Activated CD8-positive, alpha-beta T cell treated with anti-CD3 and anti-CD28 coated beads, Interleukin-2, amount 10 ng/mL, durations not matched to agents 7 days and 5 days (primary cell): ENCODE measurements at places on chromosomes 16 and 17. TPM values are rescaled to one million over a fixed set of nuclear protein-coding genes. Genes with fewer than 3 reads are reported as not detected.

The ABCC11 gene
- total RNA-seq = not detected

The NACA2 gene
- not detected for total RNA-seq

The SULT1A4 gene
- 5.9 TPM for total RNA-seq

The ABCC3 gene
- not detected for total RNA-seq

The PPP1R1B gene
- not detected for total RNA-seq

The CCT6B gene
- total RNA-seq = 1.1 TPM

The KRT20 gene
- total RNA-seq = not detected

The GUCY2D gene
- total RNA-seq = not detected

The KRT12 gene
- total RNA-seq = not detected

DNA sequence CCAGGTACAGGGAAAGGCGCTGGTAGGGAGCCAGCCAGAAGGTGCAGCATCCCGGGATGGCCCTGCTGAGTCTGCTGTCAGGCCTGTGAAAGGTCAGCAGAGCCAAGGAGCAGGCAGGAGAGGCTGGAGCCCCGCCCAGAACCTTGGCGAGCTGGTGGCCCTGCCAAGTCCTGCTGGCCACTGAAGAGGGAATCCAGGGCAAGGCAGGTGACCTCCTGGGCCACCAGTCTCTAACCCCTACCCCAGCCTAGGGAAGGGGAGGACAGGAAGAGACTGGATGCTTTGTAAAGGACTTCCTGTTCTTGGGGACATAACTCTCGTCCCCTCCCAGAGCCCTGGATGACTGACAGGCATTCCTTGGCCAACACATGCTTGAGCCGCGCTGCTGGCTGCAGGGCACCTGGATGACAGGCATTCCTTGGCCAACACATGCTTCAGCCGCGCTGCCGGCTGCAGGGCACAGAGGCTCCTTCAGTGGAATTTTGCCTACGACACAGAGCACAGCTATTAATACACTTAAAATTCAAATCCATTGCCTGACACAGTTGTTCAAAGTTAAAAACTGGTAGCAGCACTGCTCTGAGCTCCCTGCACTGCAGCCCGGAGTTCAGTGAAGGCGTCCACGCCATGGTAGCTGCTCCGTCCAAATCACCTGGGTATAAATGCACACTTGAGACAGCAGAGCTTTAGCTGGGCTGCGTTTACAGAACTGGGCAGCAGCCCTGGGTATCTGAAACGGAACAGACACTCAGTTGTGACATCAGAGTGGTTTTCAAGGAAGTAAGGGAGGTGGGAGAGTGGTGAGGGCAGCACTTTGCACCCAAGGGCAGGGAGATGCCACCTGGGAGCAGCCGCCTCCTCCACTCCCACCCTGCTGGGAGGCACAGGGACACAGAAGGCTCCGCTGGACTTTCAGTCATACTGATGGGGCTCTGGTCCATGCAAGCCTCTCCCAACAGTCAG is 2.0 kb upstream of the BRICD5 start:
- no peak for DNase-seq

DNA sequence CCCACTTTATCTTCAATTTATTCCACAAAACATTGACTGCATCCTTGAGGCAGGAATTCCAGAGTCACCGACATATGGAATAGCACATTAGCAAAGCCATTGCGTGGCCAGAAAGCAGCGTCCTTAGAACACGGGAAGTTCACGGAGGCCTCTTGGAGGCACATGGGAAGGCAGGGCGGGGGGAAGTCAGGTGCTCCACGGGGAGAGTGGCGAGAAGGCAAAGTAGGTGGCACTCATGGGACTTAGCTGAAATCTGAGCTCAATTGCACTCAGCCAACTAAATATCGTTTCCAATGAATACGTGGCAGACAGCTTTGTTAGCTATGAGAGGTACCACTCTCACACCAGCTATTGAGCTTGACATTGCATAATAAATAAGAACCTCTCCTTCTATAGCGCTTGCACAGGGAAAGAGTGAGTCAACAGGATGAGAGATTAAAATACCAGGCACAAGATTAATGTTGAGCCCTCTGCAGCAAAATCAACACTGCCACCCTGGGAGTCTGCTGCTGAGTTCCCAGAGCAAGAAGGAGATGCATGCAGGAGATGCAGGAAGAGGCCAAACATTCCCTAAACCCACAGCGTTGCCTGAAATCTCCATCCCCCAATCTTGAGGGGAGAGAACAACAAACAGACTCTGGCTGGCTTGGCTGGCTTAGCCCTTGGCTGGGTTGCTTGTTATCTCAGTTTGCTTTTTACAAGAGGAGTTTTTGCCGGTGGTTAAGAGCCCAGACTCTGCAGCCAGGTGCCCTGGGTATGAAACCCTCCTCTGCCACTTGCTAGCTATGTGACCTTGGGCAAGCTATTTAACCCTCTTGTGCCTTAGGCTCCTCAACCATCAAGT is 28.8 kb downstream of the ABCC12 start:
- DNase-seq = no peak

DNA sequence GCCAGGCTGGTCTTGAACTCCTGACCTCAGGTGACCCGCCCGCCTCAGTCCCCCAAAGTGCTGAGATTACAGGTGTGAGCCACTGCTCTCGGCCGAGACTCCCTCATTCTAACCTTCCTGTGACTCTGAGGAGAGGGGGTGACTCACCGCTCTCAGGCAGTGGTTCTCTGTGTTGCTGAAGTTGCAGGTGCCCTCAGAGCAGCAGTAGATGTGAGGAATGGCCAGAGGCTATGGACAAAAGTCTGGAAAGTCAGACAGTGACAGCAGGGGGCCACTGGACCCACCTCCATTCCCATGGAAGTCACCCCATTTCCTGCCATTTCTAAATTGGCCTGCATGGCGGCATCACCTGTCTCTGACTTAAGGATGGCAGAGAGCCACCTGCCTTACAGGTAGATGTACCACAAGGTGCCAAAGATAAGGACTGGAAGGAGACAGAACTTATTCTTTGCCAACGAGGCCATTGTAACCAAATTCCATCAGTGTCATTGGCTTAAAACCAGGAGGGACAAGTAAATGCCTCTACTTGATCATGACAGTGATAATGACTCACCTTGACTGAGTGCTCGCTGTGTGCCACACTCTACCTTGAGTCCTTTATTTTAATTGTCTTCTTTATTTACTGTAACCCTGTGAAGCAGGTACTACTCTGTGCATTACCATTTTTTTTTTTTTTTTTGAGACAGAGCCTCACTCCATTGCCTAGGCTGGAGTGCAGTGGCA is 15.3 kb upstream of the CNOT1 start:
- no peak for DNase-seq

DNA sequence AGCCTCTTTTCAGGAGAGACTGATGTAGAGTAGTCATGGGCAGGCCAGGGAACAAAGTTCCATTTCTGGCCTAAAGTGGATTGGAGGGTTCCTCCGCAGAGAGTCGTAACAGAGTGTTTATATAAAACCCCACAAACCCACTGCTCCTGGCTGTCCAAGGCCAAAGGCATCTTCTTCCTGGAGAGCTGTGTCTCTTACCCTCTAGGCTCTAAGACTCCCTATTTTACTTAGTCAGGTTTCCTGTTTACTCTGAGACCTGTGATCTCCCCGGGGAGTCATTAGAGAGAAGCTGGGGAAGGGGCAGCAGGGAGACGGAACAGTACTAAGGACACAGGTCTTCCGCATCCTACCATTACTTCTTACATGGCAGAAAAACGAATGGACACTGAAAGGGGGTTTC is 69.5 kb downstream of the HIC1 start:
- DNase-seq = no peak

- DNase-seq = peak; percentile 39
Measured at GRCh38 chr17:80981062-80981902, 10.4 kb upstream of the CHMP6 start.

DNA sequence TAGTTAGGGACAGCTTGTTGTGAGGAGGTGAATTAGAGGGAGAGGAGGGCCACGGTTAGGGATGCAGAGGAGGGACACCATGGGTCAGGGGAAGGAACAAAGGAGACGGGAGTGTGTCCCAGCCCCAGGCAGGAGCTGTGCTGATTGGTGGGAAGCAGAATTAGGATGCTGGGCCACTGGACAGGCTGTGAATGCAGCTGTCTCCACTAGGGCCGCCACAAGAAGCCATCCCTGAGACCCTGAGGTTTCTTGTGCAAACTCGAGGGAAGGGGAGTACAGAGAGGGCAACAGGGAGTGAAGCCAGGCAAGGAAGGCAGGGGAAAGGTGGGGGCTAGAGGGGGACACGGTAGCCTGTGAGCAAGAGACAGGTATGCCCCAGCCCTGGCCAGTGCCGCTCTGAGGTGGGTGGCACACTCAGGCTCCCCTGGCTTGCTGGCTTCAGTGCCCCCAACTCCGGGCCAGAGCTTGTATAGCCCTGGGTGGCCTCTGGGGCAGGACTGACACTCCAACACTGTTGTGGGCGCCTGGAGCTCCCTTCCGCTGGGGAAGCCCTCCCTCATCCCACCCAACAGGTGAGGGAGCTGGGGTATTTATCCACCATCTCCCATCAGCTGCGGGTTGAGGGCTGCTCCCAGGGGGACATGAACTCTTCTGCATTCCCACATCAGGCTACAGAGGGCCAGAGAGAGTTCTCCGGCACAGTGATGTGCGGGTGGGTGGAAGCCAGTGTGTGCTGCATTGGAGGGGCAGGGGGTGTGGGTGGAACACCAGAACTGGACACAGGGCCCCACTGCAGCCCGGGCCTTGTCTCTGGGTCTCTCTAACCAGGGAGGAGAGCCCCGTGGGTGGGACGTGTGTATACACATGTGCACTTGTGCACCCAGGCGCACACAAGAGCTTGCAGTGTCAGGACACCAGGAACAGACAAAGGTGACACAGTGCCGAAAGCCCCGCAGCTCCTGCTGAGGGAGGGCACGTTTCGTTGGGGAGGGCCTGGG is 8.3 kb upstream of the SPPL2C start:
- no peak for DNase-seq

DNA sequence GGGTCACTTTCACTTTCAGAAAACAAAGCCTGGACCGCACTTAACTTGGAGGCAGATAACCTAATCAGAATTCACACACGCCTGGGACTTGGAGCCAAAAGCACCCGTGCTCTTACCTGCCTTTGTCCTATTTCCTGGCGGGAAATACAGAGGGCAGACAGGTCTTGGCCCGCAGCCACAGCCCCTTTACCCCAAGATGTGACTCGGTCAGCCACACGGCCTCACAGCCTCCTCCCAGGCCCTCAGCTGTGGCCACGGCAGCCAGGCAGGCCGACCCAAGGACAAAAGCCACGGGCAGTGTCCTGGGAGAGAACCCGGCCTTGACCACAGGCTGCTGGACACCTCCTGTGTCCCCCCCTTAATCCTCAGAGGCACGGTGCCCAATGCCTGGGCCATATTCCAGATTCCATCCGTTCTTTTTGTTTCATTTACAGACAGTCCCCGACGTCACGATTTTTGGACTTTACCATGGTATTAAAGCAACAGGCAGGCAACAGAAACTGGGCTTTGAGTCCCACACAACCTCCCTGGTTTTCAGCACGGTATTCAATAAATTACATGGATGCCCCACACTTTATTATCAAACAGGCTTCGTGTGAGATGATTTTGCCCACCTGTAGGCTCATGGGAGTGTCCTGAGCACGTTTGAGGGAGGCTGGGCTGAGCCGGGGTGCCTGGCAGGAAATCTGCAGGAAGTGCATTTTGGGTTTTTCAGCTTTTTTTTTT is 30.1 kb upstream of the GAA start:
- no peak for DNase-seq

DNA sequence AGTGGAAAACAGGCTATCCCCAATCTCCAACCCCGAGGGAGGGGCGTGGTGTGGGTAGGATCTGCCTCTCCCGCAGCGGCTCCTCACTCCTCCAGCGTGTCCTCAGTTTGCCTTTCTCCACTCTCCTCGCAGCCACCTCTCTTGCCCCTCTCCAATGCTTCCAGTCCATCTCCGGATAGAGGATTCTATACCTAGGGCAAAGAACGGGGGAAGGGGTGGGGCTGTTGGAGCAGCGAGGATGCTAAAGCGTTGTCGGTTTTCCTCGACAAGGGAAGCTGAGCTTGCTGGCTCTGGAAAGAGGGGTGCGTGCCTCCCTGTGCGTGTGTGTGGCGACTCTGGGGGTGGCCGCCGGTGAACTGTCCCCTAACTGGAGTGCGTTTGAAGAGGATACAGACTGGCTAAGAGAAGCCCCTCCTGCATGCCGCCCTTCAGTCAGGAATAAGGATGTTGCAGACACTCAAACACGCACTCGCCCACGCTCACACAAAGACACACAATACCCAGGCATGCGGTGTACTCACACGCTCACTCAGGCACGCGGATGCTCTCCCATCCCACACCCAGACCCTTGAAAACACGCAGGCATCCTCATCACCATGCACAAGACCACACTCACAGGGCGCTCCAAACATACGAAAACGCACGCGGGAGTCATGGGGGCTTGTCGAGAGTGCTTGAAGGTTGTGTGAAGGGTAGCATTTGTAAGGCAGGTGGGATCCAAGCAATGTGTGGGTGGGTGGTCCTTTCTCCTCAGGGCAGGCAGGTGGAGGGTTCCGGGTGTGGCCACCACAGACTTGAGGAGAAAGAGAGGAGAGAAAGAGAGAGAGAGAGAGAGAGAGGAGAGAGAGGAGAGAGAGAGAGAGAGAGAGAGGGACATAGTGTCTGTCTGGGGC is 655 bp upstream of the GPR139 start:
- DNase-seq = no peak

GRCh38 chr16:4123616-4124300 is 7.5 kb upstream of the ADCY9 start:
- DNase-seq = no peak

DNA sequence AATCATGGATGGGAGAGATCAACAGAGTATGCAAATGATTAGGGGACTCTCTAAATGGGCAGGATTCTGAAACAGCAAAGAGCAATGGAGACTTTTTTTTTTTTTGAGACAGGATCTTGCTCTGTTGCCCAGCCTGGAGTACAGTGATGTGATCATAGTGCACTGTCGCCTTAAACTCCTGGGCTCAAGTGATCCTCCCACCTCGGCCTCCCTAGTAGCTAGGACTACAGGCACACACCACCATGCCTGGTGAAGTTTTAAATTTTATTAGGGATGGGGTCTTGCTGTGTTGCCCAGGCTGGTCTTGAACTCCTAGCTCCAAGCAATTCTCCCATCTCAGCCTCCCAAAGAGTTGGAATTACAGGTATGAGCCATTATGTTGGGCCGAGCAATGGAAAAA is 255.0 kb upstream of the ZFHX3 start:
- no peak for DNase-seq

- DNase-seq = peak; percentile 93
Measured at GRCh38 chr17:40358323-40359038, 6.1 kb downstream of the GJD3 start.

- DNase-seq = no peak
Measured at GRCh38 chr17:79020631-79021301, 3.2 kb upstream of the C1QTNF1 start.

DNA sequence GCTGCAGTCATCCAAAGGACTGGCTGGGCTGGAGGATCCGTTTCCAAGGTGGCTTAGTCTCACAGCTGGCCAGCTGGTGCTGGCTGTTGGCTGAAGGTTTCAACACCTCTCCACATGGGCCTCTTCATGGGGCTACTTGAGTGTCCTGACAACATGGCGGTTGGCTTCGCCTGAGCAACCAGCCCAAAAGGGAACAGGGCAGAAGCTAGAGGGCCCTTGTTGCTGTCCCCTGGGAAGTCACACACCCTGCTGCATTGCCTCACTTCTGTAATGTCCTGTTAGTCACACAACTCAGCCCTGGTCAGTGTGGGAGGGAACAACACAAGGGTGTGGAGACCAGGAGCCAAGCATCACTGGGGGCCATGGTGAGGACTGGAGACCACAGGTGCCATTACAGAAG is 36.6 kb downstream of the C16orf78 start:
- no peak for DNase-seq

- no peak for DNase-seq
Measured at GRCh38 chr17:51322390-51323029, 62.2 kb downstream of the UTP18 start.

- no peak for DNase-seq
Measured at GRCh38 chr17:38885044-38885727, 15.3 kb downstream of the LASP1 start.

GRCh38 chr16:81639931-81640680 is 139.0 kb upstream of the PLCG2 start:
- DNase-seq = no peak
